Muscle of leg (tissue), 16 donors: ENCODE measurements at places on chromosomes 6 and 20. TPM values are rescaled to one million over a fixed set of nuclear protein-coding genes. Genes with fewer than 3 reads are reported as not detected.

DNA sequence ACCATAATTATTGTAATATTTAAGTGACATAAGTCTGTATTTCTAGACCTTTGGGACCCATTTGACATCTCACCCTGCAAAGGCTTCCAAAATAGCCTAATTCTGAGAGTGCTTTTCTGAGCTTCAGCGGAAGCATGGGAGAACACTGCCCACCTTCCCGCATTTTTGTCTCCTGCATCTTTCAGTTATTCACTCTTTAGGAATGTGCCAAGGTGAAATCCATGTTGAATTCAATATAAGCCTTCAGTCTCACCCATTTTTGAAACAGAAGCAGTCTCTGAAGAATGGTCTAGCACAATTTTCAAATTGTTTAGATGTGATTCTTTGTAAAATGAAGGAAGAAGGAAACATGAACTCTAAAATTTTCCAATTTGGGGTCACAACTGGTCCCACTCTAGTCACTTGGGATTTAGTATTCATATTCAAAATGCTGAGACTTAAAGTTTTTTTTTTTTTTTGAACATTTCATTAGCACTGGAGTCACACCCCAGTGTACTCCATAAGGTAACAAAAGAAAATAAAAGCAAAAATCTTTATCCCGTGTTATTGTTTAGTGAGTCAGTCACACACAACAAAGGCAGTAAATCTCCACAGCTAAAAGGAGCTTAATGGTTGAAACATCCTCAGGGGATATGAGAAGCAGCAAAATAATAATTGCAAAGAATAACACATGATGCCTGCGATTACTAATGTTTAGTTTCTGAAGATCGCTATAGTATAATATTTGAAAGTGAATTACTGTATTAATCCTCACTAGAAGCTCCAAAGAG, 479.9 kb upstream of the BTBD3 start:
- no peak for DNase-seq

- DNase-seq: no peak
Measured at GRCh38 chr20:58312836-58313235, 3.3 kb downstream of the RAB22A start.

- DNase-seq: peak; percentile 16
Measured at GRCh38 chr20:13995841-13996240, 525 bp downstream of the MACROD2 start.

GRCh38 chr6:63121166-63121565, 90.1 kb upstream of the FKBP1C start:
- no peak for DNase-seq

DNA sequence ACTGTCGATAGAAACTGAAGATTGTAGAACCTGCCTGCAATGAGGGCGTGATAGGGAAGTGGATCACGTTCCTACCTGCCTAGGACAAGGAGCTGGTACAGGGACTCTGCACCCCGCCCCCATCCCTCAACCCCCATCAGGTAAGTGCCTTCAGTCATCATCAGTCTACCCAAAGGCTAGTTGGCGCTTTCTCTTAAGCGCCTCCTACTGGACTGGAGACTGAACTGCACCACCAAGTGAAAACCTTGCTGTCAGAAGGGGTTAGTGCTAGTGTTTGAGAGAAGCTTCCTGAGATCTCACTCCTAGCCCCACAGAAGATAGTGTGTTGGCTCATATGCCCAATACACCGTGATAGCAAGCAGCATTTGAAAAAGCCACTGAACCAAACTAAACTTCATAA, 706.5 kb upstream of the MAN1A1 start:
- DNase-seq: no peak

GRCh38 chr20:41136680-41137613, at the start of gene PLCG1:
PLCG1 (plus strand) TSS chr20:41137543; CDS start chr20:41137642, 99 bp downstream.
- DNase-seq: peak; percentile 95

GRCh38 chr6:81105998-81106397, 646.5 kb downstream of the TENT5A start:
- DNase-seq: no peak

- DNase-seq: peak; percentile 78
Measured at GRCh38 chr6:34391786-34392496, 528 bp downstream of the NUDT3 start.

GRCh38 chr6:145475794-145476396, 259.4 kb downstream of the EPM2A start:
- no peak for DNase-seq

- DNase-seq: no peak
Measured at GRCh38 chr6:1576711-1577110, 33.0 kb upstream of the FOXC1 start.

- DNase-seq: no peak
Measured at GRCh38 chr6:7325750-7326149, 12.8 kb upstream of the SSR1 start.

- DNase-seq: no peak
Measured at GRCh38 chr6:163062790-163063189, 335.0 kb downstream of the PACRG start.

GRCh38 chr20:44810061-44810390, 320 bp downstream of the RIMS4 start:
- DNase-seq: no peak

DNA sequence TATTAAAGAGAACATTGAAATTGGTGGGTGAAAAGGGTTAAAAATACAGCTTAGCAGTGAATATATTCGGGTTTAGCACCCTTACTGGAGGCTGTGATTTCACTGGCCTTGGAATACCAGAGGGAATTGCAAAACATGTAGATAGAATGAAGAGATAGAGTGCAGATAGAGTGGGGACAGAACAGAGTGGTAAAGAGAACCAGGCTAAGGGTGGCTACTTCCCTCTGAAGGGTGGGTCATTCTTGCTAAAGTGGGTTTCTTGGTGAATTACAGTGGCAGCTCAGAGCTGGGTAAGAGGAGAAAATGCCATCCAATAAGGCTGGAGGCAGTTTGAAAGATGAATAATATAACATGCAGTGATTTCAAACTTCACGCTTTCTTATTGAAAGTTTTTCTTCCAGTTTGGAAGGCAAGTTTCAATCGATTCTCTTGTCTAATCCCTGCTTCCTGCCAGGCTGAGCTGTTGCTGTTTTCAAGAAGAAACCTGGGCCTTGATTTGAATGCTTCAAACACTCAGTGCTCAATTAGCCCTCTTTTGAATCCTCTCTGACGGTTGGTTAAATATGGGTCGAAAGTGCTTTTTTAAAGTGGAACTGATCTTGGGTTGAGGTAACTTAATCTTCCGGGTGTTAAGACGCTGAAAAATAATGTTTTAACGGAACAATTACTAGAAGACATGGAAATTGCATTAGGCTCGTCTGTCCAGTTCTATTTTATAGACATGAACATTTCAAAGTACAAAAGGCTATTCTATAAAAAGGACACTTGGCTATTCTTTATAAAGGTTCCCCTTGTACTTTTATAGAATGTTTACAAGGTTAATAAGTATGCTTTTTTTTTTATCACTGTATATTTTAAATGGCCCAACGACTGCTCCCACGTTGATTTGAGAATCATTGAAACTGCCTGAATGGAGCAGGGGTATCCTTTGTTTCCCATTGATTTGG, 203.3 kb downstream of the BCAS1 start:
- DNase-seq: peak; percentile 41

DNA sequence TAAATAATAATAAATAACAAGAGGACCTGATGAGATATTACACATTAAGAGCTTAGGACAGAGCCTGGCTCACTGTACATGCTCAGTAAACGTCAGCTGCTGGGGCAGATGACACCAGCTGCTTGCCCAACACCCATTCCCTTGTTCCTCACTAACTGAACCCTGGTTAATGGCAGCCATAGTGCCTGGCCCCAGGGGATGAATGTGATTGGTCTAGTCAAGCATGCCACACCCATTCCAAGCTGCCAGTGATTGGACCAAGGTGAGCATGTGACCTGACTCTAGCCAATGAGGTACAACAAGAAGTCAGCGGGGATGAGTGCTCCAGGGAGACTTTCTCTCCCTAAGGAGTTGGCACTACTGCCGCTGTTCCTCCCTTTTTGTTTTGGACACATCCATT, 85.1 kb upstream of the PTPN1 start:
- DNase-seq: no peak

- peak; percentile 51 for DNase-seq
Measured at GRCh38 chr6:159973951-159974350, 5.1 kb downstream of the IGF2R start.

GRCh38 chr20:3115190-3116107, 30.9 kb upstream of the AVP start:
- DNase-seq: peak; percentile 66

DNA sequence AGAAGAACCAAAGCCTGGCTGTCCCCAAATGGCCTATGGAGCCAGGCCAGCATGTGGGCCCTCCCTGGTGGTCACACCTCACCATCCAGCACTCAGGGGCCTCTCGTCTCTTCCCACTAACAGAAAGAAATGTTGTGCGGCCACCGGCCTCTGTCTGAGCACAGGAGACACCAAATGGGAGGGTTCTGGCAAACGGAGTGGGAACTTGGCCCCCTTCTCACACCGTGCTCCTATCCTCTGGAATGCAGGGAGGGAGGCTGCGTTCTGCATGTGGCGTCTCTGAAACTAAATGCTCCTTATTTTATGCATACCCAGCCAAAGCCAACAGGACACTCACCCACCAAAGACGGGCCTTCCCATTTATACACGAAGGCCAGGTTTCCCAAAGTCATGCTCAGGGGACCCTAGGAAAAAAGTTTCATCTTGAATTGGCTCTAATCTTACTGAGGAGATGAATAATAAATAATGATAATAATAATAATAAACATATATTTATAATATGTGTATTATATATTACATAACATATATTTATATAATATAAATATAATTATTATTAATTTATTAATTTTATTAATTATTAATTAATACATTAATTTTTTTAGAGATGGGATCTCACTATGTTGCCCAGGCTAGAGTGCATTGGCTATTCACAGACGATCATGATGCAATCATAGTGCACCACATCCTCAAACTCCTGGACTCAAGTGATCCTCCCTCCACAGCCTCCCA, 102.4 kb downstream of the FOXF2 start:
- peak; percentile 51 for DNase-seq

DNA sequence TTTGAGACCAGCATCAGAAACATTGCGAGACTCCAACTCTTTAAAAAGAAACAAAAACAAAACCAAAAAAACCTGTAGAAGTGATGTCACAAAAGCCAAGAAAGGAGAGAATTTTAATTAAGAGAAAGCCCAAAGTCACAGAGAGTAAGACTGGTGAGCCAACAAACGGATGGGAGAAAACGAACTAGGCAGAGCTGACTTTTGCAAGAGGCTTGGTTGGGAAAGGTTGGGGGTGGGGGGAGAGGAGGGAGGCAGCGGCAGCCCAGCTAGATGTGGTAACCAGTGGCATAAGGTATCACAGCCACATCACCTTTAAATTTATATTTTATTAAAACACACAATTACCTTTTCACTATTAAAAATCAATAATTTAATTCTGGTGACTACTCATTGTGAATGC, 23.5 kb downstream of the NOL7 start:
- DNase-seq: no peak

- DNase-seq: no peak
Measured at GRCh38 chr6:112634376-112634775, 287.2 kb downstream of the RFPL4B start.

DNA sequence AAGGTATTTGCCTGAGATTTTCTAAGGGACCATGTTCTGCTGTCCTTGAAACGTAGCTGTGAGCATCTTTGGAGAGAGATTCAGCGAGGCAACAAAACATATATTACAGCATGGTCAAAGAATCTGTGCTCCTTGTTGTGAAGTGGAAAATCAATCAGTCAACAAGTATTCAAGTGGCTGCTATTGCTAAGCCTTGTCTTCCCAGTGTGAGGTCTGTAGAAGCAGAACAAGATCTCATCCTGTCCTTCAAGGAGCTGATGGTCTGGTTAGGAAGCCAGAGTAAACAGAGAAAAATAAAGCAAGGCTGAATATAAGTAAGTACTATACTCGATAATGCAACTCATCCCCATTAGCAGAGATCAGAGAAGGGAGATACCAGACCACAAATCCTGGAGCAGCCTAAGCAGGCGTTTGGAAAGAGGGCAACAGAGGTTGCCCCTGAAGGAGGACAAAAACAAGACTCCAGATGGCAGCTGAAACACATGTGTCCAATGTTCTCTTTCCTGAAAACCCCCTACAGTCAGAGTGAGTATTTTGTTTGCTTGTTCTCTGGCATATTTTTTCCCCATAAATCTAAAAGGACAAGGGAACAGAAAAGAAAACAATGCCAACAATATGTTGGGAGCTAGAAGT, 392.0 kb downstream of the SYNE1 start:
- peak; percentile 28 for DNase-seq

The DEK gene
- 99.6 TPM for total RNA-seq

The RAET1L gene
- total RNA-seq: not detected

The BHLHE23 gene
- total RNA-seq: not detected

The MRAP2 gene
- 30.6 TPM for total RNA-seq

The PDE10A gene
- total RNA-seq: 9.0 TPM

The PTP4A1 gene
- total RNA-seq: 11.2 TPM

The ZNF311 gene
- total RNA-seq: 2.3 TPM

The NMBR gene
- 0.09 TPM for total RNA-seq

The FITM2 gene
- total RNA-seq: 6.8 TPM
